ENCODE measurements at places on chromosomes 11 and 22. TPM values are rescaled to one million over a fixed set of nuclear protein-coding genes. Genes with fewer than 3 reads are reported as not detected.

GRCh38 chr22:37566903-37567798 is 6.9 kb downstream of the CDC42EP1 start:
- DNase-seq: peak; percentile 96

- DNase-seq: no peak
These were observed 7.5 kb upstream of the KCNJ11 start for GRCh38 chr11:17395978-17396377.

DNA sequence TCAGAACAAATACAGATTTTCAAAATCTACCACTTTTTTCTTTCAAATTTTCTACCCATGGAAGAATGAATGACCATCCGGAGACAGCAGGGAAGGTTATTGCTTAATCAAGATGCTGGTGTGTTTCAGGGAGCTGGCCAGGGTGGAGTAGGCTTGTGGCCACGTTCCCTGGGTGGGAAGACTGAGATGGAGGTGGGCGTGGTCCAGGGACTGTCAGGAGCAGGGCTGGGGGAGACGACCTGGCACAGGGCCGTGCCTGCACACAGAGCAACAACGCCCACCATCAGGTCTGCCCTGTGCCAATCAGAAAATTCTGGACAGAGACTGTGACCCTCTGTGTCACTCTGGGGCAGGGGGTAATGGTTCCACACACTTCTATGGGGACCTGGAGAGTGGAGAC is 7.1 kb upstream of the APOBEC3H start:
- peak; percentile 70 for DNase-seq

DNA sequence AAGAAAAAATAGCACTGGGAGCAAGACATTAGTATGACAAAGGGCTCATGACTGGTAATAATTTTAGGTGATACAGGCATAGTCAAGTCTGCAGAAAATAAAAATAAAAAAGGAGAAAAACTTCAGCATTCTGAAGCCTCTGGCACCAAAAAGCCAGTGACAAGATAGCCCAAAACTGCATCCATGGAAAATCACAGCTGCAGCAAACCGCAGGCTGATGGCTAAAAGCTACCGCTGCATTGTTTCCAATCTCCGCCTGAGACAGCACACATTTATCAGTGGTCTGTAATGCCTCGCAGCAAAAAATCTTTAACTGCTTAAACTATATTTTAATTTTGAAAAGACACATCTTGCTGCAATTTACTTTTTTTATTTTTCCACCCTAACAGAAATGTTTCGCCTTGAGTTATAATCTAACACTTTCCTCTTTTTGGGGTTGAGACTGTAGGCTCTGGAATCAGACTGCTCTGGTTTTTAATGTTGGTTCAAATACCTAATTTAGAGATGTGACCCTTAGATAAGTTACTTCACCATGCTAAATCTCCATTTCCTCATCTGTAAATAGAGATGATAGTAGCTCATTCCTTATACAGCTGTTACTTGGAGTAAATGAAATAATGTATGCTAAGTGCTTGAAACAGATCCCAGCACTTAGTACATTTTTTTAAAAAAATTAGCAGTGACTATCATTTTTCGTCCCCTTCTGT is 42.0 kb upstream of the FIBIN start:
- DNase-seq: no peak

- peak; percentile 42 for DNase-seq
These were observed 118.7 kb upstream of the B3GAT1 start for GRCh38 chr11:134530636-134531326.

DNA sequence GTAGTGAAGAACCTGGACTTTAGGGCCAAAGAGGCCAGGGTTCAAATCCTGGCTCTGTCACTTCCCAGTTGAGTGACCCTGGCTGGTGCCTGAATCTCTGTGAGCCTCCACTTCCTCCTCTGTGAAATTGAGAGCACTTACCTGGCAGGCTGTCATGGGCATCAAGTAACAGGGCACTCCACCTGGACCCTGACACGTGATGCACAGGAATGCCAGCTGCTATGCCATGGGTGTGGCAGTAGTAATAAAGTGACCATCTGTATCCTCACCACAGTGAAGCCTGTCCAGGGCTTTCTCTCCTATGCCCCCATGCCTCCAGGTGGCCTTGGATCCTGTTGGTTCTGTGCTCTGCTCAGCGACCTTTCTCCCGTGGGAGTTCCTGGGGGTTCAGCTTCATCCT is 29.8 kb upstream of the PPP6R3 start:
- DNase-seq: peak; percentile 35

DNA sequence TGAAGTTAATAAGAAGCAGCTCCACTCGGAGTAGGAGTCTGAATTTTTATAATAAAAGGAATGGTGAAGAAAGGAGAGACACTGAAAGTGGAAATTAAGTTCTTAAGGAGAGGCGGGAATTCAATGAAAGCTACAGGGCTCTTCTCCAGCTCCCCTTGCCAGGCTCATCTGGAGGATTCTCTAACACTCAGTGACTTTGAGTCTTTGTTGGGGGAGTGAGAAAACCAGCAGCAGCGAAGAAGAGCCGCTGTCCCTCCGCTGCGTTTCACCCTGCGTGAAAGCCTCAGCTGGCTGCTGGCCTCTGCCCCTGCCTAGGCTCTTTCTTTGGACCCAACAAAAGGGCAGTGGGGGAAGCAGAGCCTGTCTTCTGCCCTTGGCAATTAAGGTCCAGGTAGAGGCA is 113.0 kb downstream of the NTM start:
- DNase-seq: no peak

DNA sequence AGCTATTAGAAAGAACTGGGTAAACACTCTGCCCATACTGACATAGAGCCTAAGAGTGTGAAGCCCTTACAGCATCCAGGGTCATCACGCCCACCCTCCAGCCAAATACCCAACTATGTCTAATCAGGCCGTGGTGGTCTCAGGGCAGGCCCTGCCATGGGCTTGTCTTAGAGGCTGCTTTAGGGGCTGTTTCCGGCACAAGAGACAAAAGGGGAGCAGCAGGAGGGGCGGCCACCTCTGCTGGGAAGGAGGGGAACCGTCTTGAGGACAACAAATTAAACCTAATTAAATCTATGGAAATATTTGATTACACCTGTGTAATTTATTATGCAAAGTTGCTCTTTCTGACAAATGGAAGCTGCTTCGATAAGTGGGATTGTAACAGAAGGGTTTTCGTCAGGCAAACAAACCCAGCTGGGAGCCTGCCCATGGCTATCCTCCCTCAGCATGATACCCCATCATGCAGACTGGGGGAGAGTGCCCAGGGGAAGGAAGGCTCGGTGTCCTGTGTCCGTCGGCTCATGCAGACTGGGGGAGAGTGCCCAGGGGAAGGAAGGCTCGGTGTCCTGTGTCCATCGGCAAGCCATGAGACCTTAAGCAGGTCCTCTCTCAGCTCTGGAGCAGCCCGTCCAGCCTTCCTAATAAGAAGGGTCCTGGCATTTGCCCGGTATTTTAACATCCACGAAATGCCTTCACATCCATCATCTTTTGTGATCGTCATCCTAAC is 163.6 kb upstream of the B3GAT1 start:
- no peak for DNase-seq

DNA sequence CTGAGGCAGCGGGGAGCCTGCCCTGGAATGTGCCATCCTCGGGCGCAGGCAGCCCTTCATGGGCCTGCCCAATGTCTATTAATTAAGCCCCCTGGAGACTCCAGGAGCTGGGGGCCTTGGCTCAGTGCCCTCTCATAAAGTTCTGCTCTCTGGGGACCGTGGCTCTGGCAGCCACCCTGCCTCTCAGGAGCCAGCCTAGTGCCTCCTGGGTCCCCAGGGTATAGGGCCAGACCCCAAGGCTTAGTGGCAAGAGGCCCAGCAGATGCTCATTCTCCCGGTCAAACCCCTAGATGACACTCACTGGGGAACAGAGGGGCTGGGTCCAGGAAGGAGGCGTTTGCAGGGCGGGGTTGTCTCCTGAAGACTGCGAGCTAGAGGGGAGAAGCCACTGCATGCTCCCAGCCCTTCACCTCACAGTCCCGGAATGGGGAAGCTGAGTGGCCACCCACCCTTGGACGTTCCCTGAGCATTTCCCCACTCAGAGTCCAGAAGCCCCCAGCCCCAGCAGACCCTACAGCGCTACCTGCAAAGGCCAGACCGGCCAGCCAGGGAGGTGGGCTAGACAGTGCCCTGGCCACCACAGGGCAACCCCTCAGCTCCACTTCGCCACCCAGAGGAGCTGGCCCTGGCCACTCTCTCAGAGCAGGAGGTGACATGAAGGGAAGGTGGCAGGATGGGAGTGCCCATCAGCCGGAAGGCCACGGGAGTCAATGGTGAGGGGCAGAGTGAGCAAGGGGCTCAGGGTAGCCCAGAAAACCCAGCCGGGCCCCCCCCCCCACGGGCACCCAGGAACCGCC is 83.0 kb downstream of the CDKN1C start:
- peak; percentile 75 for DNase-seq

DNA sequence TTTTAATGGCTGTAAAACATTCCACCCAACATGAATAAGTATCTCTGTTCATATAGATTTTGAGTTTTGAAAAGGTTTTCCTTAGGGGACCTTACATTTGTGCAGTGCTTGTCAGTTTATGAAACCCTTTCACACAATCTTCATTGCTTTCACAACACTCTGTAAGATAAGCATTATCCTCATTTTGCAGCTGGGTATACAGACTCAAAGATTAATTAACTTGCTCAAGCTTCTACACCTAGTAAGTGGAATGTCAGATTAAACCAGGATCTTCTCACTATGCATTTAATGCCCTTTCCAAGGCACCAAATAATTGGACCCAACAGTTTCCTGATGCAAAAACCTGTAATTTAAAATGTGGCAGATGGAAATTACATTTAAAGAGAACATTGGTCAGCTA is 11.6 kb upstream of the GAB2 start:
- no peak for DNase-seq

GRCh38 chr11:120305286-120305685 is 19.8 kb upstream of the TLCD5 start:
- DNase-seq: no peak

PLAAT4 gene
- 26.1 TPM for total RNA-seq

DNA sequence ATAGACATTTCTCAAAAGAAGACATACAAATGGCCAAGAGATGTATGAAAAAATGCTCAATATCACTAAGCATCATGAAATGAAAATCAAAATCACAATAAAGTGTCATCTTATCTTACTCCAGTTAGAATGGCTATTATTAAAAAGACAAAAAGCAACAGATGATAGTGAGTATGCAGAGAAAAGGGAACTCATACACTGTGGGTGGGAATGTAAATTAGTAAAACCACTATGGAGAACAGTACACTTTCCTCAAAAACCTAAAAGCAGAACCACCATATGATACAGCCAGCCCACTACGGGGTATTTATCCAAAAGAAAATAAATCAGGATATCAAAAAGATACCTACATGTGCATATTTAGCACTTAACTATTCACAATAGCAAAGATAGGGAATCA is 700.0 kb upstream of the ANO5 start:
- no peak for DNase-seq

DNA sequence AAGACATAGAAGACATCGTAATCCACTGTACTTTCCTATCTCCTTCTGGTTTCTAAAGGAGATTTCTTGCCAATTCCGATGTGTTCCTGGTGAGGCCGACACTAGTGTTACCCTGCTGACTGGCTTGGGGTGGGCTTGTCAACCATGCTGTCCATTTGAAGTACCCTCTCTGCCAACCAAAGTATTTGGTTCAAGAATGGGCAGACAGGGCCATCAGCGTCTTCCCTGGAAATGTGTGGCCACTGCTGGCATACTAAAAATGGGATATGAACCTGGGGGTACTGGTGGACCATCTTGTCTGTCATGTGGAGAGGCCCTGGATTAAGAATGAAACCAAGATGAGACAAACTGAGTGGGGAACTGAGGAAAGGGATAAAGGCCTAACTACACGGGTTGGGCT is 1.8 kb upstream of the VSTM5 start:
- no peak for DNase-seq

OR52A1 gene
- not detected for total RNA-seq

CRYBB3 gene
- not detected for total RNA-seq

DNA sequence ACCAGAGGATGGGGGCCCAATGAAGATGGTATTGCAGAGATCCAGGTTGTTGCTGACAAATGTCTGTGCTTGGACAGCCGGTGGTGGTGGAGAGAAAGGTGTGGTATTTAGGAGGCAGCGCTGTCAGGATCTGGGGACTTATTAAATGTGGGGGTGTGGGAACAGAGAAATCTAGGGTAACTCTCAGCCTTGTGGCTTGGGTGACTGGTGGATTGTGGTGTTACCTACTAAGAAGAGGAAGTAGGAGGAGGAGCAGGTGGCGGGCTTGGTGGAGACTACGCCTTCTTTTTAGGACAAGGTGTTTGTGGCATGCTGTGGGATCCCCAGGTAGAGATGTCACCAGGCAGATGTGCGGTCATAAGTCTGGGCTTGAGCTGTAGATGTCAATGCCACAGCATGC is 144.0 kb downstream of the GRIK4 start:
- DNase-seq: no peak

DNA sequence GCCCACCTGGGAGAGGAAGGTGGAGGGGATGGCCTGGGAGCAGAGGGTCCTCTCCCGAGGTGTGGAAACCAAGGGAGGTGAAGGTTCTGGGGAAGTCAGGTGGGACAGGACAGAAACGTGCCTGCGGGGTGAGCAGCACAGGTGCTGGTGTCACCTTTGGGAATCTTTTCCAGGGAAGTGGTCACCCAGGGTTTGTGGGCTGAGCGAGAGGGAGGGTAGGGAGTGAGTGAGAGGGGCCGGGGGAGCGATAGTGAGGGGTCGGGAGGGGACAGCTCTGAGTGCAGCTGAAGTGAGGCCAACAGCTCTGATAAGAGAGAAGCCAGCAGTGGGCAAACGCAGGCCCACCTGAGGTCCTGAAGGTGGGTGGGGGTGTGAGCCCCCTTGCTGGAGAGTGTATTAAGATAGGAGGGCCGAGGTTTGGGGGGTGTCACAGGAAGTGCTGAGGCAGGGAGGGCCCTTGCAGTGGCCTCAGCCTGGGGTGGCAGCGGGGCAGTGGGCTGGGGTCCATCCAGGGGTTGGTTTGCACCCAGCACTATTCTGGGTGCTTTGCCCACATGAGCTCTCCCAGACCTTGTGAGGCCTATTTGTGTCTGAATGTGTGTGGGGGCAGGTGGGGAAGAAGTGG is 1.6 kb upstream of the SHANK3 start:
- DNase-seq: peak; percentile 78

OR5A2 gene
- total RNA-seq: not detected

GRCh38 chr11:110435780-110436717 is 6.3 kb downstream of the FDX1 start:
- DNase-seq: peak; percentile 30

DNA sequence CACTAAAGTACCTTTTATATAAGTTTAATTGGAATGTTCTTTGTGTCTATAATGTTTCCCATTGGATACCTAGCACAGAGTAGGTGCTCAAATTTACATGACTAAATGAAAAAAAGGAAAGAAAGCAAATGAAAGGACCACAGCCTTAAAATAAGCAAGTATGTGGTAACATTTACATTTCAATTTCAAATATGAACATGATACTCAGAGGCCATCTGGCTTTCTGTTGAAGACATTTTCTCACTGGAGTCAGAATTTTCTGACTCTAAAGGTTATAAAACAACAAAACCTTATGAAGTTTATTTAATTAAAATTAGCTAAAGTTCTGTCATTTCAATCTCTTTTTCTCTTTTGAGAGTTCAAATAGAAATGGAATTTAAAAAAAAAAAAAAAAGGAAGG is 904 bp upstream of the ANGPTL5 start:
- no peak for DNase-seq

Measured in osteoblast (primary cell).